Stomach (tissue), 19 donors: ENCODE measurements at places on chromosomes 2 and 18. TPM values are rescaled to one million over a fixed set of nuclear protein-coding genes. Genes with fewer than 3 reads are reported as not detected.

GRHL1 gene
- polyA plus RNA-seq, result 1.7 TPM

AKAIN1 gene
- not detected for polyA plus RNA-seq

GALNT5 gene
- 1.5 TPM for polyA plus RNA-seq

MAP4K3 gene
- 20.0 TPM for polyA plus RNA-seq

CNTNAP5 gene
- polyA plus RNA-seq, result not detected

SETBP1 gene
- 2.0 TPM for polyA plus RNA-seq

LTBP1 gene
- polyA plus RNA-seq, result 11.8 TPM

FBXO36 gene
- polyA plus RNA-seq, result 1.2 TPM

LANCL1 gene
- 10.7 TPM for polyA plus RNA-seq

RIT2 gene
- polyA plus RNA-seq, result not detected

IL1RN gene
- polyA plus RNA-seq, result 27.6 TPM

SNORC gene
- polyA plus RNA-seq, result 2.1 TPM

AUP1 gene
- 235 TPM for polyA plus RNA-seq

CYP27C1 gene
- 0.25 TPM for polyA plus RNA-seq

TBC1D8 gene
- polyA plus RNA-seq, result 22.0 TPM

BUB1 gene
- 1.7 TPM for polyA plus RNA-seq

UGT1A1 gene
- polyA plus RNA-seq, result 0.43 TPM

PARD6G gene
- polyA plus RNA-seq, result 1.5 TPM
